ENCODE measurements at places on chromosomes 6 and 20.

DNA sequence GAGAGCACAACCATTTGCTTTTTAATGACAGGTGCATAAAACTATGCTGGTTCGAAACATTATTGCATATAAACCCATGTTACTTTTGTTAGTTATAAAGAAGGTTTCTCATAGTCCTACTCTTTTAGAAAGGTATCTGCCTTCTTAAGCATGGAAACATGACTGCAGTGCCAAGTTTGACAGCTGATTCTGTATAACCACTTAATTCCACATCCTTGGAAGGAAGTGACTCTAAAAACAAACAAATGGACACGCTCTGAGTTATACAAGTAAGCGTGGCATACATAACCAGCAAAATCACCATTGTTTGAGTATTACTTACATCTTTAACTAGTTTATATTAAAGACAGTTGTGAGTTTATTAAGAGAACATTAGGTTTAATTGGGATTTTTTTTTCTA lies 125.0 kb upstream of the HDGFL1 start:
- no peak for DNase-seq

GRCh38 chr20:57148263-57148662 lies 118.2 kb downstream of the BMP7 start:
- no peak for DNase-seq

DNA sequence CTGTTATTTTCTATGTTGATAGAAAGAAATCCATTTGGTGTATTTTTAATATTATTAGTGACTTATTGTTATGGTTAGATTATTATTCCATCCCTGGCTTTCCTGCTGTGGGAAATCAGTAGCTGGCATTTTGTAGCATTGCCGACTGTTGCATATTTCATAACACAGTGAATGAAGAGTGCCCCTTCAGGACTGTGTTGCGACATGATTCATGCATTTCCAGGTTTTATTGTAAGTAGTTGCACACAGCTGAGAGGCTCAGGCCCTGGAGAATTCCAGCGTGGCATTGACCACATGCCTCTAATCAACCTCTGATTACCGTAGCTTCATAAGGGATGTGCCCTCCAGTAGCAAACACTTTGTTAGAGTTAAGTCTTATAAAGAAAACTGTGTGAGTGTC lies 263.9 kb downstream of the FARS2 start:
- peak; percentile 56 for DNase-seq

- DNase-seq: no peak
These were observed 112.9 kb downstream of the JARID2 start for GRCh38 chr6:15358579-15359327.

GRCh38 chr6:100103194-100103593 lies 109.2 kb upstream of the MCHR2 start:
- no peak for DNase-seq

GRCh38 chr6:86609549-86610388 lies 327.6 kb upstream of the HTR1E start:
- no peak for DNase-seq

DNA sequence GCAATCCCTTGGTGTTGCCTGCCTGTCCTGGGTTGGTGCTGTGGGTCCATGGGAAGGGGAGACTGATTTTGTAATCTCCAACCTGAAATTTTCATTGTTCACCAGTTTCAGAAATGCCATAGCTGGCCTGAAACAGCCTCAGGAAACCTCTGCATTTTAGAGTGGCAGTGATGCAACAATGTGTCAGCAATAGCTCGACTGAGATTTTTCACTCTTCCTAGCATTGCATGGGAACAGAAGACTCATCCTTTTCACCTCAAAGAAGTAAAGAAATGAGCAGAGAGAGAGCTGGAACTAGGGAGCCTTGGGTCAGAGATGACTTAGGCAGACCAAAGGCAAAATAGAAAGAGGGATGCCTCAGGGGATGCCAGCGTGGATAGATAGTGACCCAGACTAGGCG lies 23.7 kb upstream of the TMEM14A start:
- no peak for DNase-seq

DNA sequence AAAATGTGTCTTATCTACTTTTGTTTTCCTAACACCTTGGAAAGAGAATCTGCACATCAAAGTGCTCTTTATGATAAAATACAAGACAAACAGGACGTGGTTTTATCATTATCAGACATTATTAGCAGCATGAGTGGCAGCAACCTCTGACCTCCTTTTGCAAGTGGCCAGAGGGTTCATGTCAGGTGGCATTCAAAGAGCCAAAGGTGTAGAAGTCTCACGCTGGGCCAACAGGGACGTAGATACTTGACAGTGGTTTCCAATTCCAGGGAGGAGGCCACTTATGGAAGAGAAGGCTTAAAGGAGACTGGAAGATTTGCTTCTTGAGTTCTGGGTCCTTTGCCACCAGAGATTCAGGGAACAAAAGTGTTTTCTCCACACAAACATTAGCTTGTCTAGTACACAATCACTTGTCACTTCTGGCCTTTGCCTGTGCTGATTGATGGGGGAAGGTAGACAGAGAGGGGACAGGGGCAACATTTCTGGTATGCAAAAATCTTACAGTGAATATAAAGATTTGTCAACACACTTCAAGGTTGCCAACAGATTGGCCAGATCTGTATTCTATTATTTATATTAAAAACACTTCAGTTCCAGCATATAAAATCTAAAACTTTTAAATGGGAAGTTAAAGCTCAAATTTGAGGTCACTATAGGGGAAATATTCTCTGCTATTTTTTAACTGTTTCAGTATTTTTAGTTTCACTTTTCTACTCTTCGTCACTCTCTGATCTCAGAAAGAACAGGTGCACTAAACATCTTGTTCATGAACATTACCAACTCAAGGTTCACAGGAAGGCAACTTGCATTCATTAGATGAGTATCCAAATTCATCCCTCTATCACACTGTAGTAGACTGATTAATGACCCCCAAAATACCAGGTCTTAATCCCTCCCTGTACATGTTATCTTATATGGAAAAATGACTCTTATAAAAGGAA lies 52.1 kb upstream of the FBXO30 start:
- no peak for DNase-seq

GRCh38 chr6:69719602-69720193 lies 77.1 kb downstream of the LMBRD1 start:
- no peak for DNase-seq

DNA sequence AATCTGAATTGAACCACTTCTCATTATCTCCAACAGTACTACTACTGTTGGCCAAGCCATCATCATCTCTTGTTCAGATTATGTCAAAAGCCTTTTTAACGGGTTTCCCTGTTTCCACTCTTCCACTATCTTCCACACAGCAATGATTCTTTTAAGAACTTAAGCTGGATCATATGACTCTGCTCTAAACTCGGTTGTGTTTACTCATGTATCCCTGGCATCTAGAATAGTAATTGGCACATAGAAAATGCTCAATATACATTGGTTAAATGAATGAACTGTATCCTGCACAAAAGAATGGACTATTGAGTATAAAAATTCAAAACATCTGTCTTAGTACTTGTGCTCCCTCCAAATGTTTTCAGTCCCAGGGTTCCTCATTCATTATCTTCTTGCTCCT lies 2.8 kb upstream of the COX7A2 start:
- no peak for DNase-seq

DNA sequence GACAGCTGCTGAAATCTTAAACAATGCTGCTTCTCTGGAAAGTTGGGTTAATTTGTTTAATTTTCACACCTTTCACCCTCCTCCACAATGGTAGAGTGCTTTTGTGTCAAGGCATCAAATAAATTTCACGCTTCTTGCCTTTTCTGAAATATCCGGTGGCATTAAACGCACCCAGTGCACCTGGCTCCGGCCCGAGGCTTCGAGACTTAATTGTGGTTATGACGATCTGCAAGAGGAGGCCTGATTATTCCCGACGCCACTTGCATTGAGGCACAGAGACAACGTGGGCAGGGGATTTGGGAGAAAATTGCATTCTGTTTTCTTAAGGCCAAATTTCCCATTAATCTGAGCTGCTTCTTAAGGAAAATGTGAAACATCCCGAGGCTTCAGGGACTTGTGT lies 152.2 kb downstream of the CDH4 start:
- no peak for DNase-seq

GRCh38 chr6:31737991-31738979 lies 1.5 kb upstream of the MSH5 start:
- no peak for DNase-seq

GRCh38 chr6:159788276-159788675 lies 1.1 kb downstream of the TCP1 start:
- DNase-seq: no peak

- peak; percentile 20 for DNase-seq
These were observed 96.3 kb upstream of the NEDD9 start for GRCh38 chr6:11328613-11329247.

- DNase-seq: no peak
These were observed 371.8 kb downstream of the BTBD3 start for GRCh38 chr20:12289465-12289864.

GRCh38 chr6:5199702-5200101 lies 61.0 kb downstream of the LYRM4 start:
- no peak for DNase-seq

DNA sequence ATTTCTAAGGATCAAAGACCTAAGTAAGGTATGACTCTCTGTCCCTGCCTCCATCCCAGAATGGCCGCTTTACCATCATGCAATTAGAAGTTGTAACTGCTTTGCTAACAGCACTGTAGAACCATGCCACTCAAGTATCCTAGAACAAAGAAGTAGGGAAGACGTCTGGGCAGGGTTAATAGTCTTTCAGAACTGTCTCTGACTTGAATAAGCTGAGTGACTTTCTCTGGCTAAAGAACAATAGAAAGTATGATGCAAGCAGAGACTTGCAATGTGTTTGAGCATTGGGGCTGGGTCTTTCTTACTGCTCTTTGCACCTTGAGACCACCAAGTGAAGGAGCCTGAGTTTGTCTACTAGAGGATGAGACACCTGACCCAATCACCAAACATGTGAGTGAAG lies 279.6 kb upstream of the JAG1 start:
- DNase-seq: no peak

DNA sequence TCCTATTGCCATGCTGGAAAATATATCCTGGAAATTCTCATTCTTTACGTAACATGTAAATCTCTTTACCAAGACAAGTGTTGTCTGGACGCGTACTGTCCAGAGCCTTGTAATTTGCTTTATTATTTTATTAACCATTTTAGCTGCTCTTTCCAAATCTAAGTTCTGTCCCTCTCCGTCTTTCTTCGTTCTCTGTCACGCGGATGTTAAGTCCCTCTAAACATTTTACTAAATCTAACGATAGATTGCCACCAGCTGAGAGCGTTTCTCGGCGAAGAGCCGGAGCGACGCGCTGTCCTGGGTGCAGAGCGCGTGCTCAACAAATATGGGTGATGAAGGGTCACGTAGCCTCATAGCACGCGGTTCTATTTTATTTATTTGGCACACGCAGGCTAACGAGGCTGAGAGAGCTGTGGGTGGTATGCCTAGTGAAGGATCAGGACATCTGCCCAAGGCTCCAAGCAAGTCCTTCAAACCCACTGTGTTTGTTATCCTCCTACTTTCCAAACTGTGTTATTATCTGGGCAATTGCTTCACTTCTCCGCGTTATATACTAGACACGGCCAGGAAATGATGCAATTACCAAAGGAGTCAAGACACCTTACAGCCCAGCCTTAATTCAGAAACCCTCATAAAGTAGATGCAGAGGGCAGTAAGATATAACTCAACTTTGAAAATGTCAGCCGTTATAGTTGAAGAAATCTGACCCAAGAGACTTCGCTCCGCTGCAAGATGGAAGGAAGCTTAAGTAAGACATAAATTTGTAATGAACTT lies 10.0 kb upstream of the NCOA7 start:
- peak; percentile 72 for DNase-seq

- peak; percentile 75 for DNase-seq
These were observed 42.0 kb upstream of the KIF16B start for GRCh38 chr20:16615199-16615598.

GRCh38 chr20:16926626-16927430 lies 178.7 kb downstream of the OTOR start:
- DNase-seq: no peak

GRCh38 chr6:170307080-170307545 lies 555 bp downstream of the FAM120B start:
- DNase-seq: no peak

DNA sequence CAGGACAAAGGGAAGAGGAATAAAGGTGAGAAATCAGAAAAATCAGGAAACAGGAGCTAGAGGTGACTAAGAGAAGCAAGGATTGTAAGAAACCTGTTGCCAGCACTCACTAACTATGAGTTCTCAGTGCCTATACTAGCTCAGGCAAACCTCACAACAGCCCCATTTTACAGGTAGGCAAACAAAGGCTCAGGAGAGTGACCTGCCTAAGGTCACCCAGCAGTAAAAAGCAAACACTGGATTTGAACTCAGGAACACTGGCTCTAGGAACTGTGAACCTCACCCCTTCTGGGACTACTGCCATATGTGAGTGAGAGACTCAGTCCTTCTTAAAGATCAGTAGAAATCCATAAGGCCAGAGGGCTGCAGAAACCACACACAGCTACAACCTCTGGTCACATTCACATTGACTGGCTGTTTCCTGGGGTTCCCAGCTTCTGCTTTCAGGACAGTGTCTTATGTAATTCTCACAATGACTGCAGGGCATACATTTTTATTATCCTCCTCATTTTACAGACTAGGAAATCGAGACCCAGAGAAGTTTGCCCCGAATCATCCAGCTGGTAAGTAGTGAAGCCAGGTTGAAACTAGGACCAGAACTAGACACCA lies 80.7 kb upstream of the MAFB start:
- no peak for DNase-seq

DNA sequence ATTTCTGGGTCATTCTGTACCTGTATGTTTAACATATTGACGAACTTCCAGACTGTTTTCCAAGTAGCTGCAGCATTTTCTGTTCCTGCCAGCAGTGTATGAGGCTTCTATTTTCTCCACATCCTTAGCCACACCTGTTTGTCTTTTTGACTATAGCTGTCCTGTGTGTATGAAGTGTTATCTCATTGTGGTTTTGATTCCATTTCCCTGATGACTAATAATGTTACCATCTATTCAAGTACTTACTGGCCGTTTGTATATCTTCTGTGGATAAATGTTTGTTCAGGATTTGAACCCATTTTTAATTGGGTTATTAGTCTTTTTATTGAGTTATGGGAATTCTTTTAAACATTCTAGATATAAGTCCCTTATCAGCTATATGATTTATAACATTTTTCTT lies 95.2 kb downstream of the JAG1 start:
- DNase-seq: no peak

GRCh38 chr6:134619789-134620188 lies 301.9 kb upstream of the SGK1 start:
- peak; percentile 8 for DNase-seq

Data from fibroblast of skin of left biceps (primary cell).